ENCODE measurements at places on chromosomes 5 and 9. TPM values are rescaled to one million over a fixed set of nuclear protein-coding genes. Genes with fewer than 3 reads are reported as not detected.

DNA sequence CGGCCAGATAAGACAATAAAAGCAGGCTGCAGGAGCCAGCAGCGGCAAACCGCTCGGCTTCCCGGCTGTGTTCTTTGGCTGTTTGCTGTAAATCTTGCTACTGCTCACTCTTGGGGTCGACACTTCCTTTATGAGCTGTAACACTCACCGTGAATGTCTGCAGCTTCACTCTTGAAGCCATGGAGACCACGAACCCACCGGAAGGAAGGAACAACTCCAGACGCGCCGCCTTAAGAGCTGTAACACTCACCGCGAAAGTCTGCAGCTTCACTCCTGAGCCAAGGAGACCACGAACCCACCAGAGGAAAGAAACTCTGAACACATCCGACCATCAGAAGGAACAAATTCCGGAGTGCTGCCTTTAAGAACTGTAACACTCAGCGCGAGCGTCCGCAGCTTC is 451.7 kb downstream of the AGTPBP1 start:
- peak overlapping the region; percentile 42 for H3K4me3 ChIP-seq
- peaks cover 16% of the 10 kb centered on the region for H3K4me1 ChIP-seq
- H3K36me3 ChIP-seq, result no peaks in the 10 kb centered on the region
- no peak overlapping the region for H3K27ac ChIP-seq

DNA sequence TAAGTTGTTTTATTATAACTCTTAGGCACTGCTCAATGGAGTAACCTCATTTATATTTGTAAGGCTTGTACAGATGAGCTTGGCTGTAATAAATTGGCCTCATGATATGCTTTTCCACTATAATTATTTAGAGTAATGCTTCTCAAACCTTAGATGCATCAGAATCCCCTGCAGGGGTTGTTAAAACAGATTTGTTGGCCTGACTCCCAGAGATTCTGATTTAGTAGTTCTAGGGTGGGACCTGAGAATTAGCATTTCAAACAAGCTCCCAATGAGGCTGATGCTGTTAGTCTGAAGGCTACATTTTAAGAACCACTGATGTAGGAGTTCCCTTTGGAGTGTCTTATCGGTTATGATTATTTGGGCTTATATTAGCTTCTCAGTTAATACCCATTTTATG is 38.2 kb upstream of the ARSB start:
- no peak for DNase-seq
- H3K27me3 ChIP-seq, result peaks cover 42% of the 10 kb centered on the region
- H3K36me3 ChIP-seq, result no peaks in the 10 kb centered on the region
- no peak overlapping the region for H3K4me3 ChIP-seq

GRCh38 chr9:82466616-82467260 is 478.2 kb downstream of the SPATA31D1 start:
- no peaks in the 10 kb centered on the region for H3K36me3 ChIP-seq
- H3K4me1 ChIP-seq, result no peaks in the 10 kb centered on the region
- H3K4me3 ChIP-seq, result no peak overlapping the region
- DNase-seq, result no peak

- H3K36me3 ChIP-seq, result peaks cover 4% of the 10 kb centered on the region
- no peaks in the 10 kb centered on the region for H3K27me3 ChIP-seq
- DNase-seq, result no peak
- H3K27ac ChIP-seq, result no peak overlapping the region
- peaks cover 8% of the 10 kb centered on the region for H3K4me1 ChIP-seq
Observed at GRCh38 chr5:142484821-142485387, 160.1 kb upstream of the SPRY4 start.

Gene STX17
- total RNA-seq, result 35.2 TPM

Gene CDH6
- not detected for total RNA-seq

Data from activated CD4-positive, alpha-beta T cell treated with anti-CD3 and anti-CD28 coated beads for 36 hours (primary cell).